Stimulated activated CD8-positive, alpha-beta memory T cell treated with anti-CD3 and anti-CD28 coated beads, Interleukin-4, amount 100 ng/mL, for 1 hour (primary cell): ENCODE measurements at places on chromosomes 4 and X.

DNA sequence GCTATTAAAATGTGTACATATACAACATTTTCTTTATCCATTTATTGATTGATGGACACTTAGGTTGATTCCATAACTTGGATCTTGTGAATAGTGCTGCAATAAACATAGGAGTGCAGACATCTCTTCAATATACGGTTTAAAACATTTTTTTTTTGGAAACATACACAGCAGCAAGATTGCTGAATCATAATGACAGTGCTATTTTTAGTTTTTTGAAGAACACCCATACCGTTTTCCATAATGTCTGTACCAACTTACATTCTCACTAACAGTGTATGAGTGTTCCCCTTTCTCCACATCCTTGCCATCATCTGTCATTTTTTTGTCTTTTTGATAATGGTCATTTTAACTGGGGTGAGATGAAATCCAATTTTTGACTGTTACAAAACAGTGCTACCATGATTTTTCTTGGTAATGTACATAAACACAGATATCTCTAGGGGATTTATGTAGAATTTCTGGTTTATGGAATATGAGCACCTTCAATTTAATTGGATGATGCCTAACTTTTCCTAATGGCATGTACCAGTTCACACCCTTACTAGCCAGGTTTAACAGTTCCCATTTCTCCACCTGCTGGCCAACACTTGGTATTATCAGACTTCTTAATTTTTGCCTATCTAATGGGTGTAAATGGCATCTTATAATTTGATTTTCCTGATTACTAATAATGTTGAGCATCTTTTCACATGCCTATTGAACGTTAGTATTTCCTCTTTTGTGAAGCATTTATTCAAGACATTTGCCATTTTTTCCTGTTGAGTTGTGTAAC lies 21.0 kb upstream of the TMSB15B start:
- DNase-seq, result no peak

DNA sequence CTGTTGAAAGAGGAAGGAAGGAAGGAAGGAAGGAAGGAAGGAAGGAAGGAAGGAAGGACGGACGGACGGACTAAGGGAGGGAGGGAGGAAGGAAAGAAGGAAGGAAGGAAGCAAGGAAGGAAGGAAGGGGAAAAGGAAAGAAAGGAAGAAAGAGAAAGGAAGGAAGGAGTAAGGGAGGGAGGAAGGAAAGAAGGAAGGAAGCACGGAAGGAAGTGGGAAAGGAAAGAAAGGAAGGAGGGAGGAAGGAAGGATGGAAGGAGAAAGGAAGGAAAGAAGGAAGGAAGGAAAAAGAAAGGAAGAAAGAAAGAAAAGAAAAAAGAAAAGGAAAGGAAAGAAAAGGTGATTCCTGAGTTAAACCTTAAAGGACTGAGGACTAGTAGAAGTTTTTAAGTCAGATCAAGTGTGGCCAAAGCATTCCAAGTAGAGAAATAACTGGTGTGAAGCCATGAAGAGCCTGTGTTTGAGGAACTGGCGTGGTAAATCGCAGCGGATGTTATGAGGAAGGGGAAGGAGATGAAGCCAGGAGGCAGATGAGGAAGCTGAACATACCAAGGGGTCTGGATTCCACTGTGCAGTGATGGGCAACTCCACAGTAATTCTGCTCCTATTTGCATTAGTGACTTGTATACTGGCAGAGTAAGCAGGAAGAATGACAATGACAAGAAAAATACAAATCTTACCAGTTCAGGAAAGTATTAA lies 163.5 kb downstream of the MGST2 start:
- no peak for DNase-seq

- DNase-seq, result no peak
Observed at GRCh38 chr4:134027931-134028330, 173.7 kb downstream of the PABPC4L start.

GRCh38 chr4:161629694-161630441 lies 533.9 kb downstream of the FSTL5 start:
- no peak for DNase-seq

GRCh38 chr4:92305878-92306520 lies 2.2 kb downstream of the GRID2 start:
- DNase-seq, result no peak

GRCh38 chr4:37757761-37758160 lies 68.7 kb upstream of the PGM2 start:
- no peak for DNase-seq

- no peak for DNase-seq
Observed at GRCh38 chr4:25670991-25671390, 15.3 kb downstream of the SLC34A2 start.

- DNase-seq, result no peak
Observed at GRCh38 chr4:150514709-150515108, 67.2 kb upstream of the MAB21L2 start.

DNA sequence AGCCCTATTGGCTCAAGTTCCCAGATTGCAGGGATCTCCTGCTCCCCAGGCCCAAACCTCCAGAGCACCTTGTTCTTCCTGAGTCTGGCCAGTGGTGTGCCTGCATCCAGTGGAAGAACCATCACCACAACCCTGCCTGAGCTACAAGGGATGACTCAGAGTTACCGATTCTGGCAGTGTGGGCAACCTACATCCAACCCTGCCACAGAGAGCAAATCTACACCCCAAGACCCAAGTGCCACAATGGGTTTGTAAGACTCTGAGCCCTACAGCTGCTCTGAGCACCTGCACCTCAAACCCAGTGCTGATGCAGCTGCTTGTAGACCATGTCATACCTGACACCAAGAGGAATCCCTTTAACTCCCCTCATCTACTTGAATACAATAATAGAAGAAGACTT lies 110.0 kb downstream of the SOWAHB start:
- DNase-seq, result no peak

DNA sequence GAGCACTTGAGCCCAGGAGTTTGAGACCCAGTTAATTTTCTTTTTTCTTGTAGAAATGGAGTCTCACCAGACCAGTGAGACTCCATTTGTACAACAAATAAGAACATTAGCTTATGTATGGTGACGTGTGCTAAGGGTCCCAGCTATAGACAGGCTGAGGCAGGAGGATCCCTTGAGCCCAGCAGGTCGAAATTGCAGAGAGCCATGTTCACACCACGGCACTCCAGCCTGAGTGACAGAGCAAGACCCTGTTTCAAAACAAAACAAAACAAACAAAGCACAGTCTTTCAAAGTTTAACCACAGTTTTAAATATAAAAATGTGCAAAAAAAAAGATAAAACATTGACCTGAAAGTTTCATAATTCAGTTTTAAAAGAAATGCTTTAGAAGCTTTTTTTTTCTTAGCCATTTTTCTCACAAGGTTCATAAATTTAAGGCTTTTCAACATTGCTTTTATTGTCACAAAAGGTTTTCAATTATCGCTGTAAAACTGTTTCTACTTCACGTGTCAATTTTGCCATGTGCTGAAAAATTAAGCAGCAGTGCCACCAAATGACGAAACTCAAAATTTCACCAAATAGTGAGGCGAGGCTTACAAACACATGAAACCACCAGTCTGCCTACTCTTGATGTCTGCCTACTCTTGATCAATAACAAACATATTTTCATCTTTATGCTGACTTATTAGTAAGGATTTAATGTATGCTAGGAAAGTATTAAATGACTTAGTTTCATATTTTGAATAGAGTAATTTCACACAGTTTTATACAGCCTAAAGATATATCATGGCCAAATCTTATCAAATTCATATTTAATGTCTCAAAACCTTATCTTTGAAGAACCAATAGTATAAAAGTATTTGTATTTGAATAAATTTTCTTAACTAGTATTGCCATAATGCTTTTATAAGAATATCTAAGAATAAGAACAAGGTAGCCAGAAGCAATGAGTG lies 126.3 kb downstream of the NEK1 start:
- DNase-seq, result no peak

DNA sequence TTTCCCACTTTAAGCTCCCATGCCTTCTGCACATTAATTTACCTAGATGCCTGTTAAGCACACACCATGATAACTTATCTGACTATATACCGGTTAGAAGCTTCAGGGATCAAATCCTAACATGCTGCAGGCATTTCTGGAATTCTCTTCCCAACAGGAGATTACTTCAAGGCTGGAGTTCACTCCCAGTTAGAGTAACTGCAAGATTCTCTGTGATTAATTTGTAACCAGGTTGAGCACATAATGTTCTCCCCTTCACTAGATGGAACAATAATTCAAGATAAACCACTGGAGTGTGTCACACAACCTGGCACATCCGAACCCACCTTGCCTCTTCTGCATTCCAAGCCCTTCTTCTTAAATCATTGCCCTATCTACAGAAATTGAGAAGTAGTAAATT lies 11.8 kb upstream of the UGT2A3 start:
- no peak for DNase-seq

DNA sequence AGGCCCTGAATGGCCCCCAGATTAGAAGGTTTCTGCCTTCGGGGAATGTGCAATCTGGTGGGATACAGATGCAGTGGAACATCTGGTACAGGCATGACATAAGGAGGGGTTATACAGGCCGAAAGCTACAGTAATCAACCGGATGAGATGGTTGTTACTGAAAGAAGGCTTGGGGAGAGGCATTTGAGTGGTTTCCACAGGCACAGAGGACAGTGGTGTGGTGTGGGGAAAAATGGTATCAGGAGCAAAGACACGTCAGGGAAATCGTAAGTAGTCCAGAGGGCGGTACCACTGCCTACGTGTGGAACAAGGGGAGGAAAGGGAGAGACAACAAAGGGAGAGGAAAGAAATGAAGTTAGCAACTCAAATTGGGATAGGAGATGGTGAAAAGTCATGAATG lies 3.0 kb downstream of the PDLIM3 start:
- no peak for DNase-seq

DNA sequence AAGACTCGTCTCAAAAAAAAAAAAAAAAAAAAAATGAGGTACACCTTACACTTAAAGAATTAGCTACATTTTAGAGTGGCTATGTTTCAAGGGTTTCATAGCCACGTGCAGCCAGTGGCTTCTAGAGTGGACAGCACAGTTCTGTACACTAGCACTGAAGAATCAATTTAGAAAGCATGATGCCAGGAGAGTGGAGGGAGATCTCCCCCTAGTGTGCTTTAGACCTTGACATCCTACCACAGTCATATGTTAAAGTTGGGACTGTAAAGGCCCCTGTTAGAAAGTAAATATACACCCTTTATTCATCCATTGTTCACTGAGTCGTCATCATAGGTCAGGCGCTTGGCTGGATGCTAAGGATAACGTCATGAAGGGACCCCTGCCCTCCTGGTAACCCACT lies 179.4 kb downstream of the QDPR start:
- no peak for DNase-seq

DNA sequence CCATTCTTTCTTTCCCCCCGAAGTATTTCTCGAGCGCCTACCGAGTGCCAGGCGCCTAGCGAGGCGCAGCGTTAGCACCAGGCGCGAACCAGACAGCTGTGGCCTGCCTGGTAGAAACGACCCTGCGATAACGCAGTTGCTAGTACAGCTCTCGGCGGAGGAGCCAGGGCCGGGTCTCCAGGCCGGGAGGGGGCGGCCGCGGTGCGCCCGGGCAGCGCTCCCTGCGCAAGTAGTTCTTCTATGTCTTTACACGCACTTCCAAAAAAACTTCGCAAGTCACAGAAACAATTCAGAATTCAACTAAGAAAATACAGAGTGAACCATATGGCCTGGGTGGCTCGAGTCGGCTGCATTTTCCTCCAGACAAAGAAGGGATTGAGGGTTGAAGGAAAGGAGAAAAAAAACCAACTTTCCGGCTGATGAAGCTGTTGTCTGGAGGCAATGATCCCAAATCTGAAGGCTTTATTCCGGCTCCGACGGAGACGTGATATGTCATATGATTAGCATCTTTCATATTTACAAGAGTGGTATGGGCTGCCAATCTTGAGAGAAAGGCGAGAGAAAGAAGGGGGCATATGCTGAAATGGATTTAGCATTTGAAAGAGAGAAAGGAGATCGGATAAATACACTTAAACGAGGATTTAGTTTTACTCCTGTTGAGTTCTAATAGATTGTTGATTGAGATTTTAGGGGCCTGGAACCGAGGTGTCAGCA lies 7.2 kb upstream of the NEUROG2 start:
- no peak for DNase-seq

DNA sequence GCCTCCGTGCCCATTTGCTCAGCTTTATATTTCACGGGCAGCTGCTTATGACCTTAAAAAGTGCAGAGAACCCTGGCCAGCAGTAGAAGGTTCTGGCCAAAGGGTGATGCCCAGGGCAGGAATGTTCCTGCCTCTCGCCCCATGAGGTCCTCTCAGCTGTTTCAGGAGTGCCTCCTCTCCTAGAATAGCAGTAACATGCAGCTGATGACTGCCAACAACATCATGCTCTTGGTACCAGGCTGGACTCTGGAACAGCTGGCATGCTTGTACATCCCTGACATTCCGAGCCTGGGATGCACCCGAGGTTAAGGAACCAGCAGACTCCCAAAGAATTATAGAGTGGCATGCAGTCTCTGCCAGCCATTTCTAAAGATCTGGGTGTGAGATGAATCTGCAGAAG lies 11.7 kb upstream of the TENM3 start:
- DNase-seq, result no peak

DNA sequence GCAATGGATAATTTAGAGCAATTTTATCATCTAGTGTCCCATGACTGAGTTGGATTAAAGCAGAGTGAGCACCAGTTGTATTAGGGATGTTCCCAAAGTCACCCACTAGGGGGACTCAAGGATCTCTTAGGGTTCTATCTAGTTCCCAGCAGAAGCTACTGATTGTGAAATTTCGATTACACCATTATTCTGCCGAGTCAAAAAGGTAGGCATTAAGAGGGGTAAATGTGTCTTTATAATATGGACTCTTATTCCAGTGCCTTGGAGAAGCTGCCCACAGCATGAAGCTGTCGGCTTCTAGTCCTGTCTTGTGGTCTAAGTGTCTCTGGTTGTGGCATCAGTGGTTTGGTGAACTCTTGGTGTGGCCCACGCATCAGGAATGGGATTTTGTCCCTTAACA lies 53.3 kb downstream of the RGS12 start:
- DNase-seq, result no peak

DNA sequence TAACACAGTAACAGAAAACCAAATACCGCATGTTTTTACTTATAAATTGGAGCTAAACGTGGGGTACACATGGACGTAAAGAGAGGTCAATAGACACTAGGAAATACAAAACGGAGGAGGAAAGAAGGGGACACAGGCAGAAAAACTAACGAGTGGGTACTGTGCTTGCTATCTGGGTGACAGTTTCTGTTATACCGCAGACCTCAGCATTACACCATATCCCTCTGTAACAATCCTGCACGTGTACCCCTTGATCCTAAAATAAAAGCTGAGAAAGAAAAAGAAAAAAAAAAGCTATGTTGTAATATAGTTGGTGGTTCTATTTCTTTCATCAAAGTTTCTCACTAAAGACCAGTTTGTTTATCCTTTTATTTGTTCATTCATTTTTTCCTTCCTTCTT lies 47.9 kb upstream of the UNC5C start:
- DNase-seq, result no peak

DNA sequence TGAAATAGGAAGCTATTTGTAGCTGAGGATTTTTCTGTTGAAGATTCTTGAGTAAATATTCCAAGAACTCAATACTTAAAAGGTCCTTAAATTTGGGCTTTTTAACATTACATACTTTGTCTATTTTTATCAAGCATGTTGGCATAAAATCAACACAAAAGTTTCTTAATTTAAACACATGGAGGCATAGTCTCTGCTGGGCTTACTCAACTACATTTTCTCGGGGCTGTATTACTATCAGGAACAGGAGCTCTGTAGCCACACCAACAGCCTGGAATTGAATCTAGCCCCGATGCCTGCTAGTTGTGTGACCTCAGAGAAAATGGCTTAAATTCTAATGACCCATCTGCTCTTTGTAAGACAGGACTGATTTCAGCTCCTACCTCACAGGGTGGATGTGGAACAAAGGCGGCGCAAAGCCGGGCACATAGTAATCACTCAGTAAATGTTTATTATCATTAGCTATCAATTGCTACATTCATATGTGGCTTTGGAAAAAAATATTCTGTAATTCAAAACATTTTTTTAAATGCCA lies 207.0 kb downstream of the NSUN7 start:
- DNase-seq, result no peak

GRCh38 chr4:71257761-71258160 lies 81.1 kb upstream of the SLC4A4 start:
- DNase-seq, result no peak
